HTR-8/SVneo (cell line): ENCODE measurements at places on chromosomes 5 and 9.

GRCh38 chr9:22228542-22228941, 218.1 kb upstream of the DMRTA1 start:
- DNase-seq: no peak

GRCh38 chr5:30099634-30100033, 1093.9 kb upstream of the CDH6 start:
- peak; percentile 55 for DNase-seq

DNA sequence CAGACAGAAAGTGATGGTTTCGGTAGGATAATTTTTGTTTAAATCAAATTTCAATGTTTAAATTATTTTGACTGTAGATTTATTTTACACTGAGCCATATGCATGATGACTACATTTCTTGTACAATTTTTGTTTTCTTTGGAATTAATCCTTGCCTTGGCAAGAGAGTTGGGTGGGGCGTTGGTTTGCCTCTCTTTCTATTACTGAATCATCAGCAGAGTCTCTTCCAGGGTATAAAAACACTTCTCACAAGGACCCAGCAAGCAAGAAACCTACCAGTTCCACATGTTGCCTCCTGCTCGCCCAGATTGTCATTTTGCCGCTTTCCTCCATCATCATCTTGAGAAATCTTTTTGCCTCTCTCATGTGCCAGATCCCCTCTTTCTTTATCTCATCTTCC, 455.0 kb upstream of the DMAC1 start:
- DNase-seq: no peak

DNA sequence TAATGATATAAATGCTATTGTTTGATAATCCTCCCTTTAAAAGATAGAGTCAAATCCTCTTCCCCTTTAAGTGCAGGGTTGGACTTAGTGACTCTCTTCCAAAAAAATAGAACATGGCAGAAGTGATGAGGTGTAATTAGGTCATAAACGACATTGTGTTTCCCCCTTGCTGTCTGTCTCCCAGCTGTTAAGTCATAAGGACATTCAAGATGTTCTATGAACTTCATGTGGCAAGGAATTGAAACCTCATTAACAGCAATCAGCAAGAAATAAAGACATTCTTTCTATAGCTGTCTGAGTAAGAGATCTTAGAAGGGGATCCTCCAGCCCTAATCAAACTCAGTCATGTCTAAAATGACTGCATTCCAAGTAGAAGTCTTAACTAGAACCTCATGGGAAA, 3.3 kb upstream of the SLC25A46 start:
- no peak for DNase-seq

GRCh38 chr5:98941131-98941883, 12.5 kb upstream of the CHD1 start:
- DNase-seq: no peak

GRCh38 chr5:112004867-112005622, 248.1 kb upstream of the NREP start:
- DNase-seq: no peak

- no peak for DNase-seq
Observed at GRCh38 chr5:139453683-139454567, 8.6 kb downstream of the ECSCR start.

- peak; percentile 31 for DNase-seq
Observed at GRCh38 chr5:180494510-180495181, 467 bp downstream of the CNOT6 start.

DNA sequence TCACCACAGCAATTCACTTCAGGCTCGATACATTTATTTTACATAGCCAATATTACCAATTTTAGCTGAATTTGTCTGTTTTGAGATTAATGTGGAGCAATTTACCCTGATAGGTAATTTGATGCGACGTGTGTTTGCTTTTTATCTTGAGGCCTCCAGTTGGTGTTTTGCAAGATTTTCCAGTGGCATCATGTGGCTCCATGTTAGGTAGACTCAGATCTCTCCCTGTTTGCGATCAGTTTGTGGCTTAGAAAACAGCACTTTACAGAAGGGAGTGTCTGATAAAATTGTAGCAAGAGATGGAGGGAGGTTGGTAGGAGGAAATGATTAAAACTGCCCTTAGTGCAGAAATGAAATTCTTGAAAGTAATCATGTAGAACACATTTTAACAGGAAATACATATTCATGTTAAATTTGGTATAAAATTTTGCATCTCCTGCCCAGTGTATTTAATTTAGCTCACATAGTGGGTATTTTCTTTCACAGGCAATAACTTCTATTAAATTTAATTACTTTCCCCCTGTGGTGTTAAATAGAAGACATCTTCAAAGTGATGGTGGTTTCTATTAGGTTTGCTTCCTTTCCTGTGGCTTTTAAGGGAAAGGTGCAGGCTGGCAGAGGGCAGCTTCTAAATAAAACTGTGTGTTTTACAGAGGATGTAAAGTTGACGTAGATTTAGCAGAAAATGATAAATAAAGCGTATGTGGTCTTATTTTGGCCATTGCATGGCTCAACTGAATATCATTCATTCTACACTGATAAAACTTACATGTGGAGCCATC, 135.8 kb downstream of the KDM4C start:
- DNase-seq: no peak

DNA sequence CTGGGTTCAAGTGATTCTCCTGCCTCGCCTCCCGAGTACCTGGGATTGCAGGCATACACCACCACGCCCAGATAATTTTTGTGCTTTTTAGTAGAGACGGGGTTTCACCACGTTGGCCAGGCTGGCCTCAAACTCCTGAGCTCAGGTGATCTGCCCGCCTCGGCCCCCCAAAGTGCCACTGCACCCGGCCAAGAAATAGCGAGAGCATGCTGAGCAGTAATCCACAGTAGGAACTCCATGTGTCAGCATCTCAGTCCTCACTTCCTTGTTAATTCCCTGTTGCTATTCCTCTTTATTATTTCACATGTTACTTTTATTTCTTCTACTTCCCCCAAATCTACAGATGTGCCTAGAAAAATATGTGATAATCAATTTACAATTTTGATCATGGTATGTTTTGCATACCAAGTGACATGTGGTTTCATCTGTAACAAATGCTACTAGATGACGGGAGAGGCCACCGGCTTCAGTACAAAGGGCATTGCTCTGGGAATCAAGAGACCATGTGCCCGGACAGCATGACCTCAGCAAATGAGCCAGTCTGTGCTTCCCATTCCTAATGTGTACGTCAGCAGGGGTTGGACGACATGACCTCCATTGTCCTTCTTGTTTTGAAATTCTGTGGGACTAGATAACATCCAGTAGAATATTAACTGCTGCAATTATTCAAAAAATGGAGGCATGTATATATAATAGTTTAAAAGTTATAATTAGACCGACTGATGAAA, 61.6 kb downstream of the FNBP1 start:
- DNase-seq: no peak

GRCh38 chr9:87611776-87612175, 114.1 kb downstream of the DAPK1 start:
- DNase-seq: no peak

DNA sequence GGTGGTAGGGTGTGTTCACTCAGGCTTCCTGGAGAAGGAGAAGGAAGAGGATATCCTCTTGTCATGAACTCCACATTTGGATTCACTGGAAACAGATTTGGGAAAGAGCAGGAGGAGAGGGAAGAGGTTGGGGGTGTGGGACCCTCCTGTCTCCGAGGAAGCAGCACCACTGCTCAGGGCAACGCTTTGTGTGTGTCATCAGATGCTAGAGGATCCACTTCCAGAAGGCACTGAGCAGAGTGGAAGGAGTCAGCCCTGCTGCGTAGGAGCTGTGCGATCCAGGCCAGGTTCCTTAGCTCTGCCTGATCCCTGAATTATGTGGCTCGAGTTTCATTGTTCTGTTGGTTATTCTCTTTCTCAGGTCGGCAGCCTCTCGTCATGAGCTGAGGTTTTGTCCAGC, 37.3 kb upstream of the TJP2 start:
- no peak for DNase-seq

GRCh38 chr9:4760122-4760521, 19.1 kb upstream of the AK3 start:
- no peak for DNase-seq
